ENCODE measurements at places on chromosomes 13 and 19.

GRCh38 chr13:53151336-53152056, 122.9 kb downstream of the OLFM4 start:
- peak; percentile 80 for DNase-seq

DNA sequence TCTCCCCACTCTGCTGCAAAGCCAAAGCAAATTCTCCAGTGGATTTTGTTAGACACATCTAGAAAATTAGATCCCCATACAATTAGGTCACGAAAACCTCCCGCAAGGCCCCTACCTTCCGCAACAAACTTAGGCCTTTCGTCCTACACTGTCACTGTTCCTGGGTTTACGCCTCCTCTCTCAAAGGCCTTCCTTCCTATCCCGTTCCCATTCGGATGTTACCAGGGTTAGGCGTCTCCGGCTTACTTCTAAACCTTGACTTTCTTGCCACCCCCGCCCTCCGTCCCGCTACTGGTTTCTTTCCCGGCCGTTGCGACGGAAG, 754 bp downstream of the RNF6 start:
- DNase-seq = no peak

- DNase-seq = no peak
Observed at GRCh38 chr19:46958532-46958931, 61.1 kb upstream of the NPAS1 start.

GRCh38 chr19:54677217-54677616, 14.4 kb downstream of the LILRB4 start:
- no peak for DNase-seq

GRCh38 chr13:105441051-105441750, 1094.3 kb downstream of the EFNB2 start:
- DNase-seq = no peak

GRCh38 chr19:39906283-39906682, 28.2 kb downstream of the FCGBP start:
- no peak for DNase-seq

DNA sequence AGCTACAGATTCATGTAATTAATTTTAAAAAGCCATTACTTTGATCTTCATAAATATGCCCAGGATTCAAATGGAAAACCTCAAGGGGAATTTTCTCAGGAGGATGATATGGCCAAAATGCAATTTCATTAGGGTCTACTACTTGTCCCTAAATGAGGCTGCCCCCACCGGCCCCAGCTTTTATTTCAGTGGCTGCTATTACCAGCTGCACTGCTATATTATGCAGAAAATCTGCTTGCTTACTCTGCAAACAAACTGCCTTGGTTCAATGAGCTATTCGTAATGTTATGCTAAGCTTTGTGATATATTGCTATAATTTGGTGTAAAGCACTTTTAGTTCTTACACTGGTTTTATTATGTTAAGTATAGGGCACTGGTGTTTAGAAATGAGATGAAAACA, 137.3 kb upstream of the TMTC4 start:
- DNase-seq = no peak

DNA sequence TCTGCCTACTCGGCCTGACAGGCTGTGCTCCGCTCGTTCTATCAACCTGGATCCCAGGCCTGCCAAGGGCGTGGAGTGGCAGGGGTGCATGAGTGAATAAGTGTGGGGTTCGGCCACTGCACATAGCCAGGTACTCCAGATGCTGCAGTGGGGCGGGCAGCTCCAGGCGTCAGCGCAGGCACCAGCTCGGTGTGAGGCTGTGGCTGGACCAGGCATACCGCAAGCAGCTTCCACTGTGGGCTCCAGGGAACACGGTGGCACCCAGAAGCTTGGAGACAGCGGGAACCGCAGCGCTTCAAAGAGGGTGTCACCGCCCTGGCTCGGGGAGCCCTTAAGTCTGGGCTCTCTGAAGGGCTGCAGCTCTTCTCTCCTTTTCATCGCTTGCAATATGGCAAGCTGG, 1630.2 kb downstream of the OLFM4 start:
- no peak for DNase-seq

DNA sequence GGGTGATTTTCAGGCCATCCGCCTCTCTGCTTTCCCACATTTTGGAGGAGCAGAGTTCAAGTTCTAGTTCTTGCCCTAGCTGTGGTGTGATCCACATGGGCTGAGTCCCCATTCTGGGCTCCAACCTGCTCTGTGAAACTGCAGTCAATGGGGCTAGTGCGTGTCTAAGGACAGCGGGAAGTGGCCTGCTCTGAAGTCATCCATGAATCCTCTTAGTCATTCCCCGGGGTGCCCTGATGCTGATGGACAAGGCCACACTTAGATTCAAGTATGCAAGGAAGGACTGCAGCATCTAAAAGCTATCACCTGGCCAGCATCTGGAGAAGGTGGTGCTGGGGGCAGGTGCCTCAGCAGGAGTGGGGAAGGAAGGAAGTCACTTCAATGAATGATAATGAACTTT, 94.6 kb downstream of the TSHZ3 start:
- no peak for DNase-seq

GRCh38 chr19:46748325-46749109, 2.3 kb upstream of the STRN4 start:
- peak; percentile 62 for DNase-seq

- no peak for DNase-seq
Observed at GRCh38 chr19:920051-920864, 3.1 kb downstream of the KISS1R start.

DNA sequence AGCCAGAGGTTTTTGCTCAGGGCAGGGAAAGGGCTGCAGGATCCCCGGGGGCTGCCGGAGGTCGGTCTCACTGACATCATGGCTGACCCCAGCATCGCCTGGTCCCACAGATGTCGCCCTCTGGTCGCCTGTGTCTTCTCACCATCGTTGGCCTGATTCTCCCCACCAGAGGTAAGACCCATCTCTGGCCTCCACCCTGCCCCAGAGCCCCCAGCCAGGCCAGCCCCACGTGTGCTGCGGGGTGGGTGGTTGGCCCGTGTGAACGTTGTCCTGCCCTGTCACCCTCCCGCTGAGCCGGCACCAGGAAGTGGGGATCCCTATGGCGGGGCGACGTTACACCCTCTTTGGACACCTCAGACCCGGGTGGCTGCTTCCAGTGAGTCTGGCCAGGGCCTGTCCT, 906 bp downstream of the FXYD5 start:
- DNase-seq = no peak

DNA sequence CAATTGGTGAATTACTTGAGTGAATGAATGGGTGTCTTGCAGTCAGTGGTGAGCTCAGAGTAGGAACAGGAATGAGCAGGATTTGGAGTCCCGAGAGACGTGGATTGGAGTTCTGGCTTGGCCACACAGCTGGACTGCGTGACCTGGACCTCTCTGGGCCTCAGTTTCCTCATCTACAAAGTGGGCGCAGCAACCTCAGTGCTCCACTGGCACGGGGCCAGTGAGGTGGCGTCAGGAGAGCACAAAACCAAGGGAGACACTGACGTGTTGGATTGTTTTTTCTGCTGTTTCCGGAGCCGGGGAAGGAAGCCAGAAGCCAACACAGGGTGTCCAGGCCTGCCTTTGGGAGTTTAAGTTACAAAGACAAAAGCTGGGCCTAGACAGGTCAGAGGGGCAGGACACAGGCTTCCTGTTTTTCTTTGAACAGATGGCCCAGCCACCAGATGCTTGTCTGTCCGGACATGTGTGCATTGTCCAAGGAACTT, 6.5 kb upstream of the DOCK6 start:
- DNase-seq = peak; percentile 21

DNA sequence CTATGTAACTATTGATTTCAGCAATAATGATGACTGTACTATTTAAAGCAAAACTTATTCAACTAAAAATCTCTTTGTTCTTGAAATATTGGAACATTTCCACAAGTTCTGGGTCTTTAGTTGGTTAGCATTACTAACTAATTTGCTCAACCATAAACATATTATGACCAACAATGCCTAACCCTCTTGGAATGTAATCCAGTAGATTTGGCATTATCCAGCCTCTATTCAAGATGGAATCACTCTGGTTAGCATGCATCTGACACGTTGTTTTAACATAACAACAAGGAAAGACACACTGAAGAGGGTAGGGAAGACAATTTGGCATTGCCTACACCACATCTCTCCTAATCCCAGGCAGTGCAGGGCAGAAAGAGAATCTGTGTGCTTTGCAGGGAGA, 941.3 kb upstream of the PCDH20 start:
- DNase-seq = no peak

DNA sequence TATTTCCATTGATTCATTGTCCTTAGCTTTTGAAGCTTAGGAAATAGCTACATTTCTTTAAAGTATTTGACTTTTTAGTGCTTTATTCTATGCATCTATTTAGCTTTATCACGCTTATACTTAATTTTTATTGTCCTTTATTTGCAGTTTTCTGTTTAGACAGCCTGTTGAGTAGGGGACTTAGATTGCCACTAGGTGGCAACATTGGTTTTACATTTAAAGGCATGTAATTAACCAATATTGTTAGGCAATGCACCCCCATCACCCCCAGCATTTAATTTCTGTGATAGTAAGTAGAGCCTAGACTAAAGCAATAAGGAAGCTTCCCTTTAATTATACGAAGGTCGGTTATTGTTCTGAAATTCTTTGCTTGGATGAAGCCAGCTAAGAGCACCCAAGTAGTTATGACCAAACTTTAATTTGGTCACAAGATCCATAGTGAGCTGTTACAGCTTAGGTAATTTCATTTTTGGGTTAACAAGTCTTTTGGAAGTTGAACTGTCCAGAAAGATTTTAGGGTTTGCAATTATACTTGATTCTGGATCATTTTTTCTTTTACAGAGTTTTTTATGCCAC, 36.5 kb downstream of the B3GLCT start:
- peak; percentile 34 for DNase-seq

- DNase-seq = peak; percentile 93
Observed at GRCh38 chr19:5903624-5904351, at the start of gene NDUFA11. Gene NDUFA11, minus strand, starts transcription at chr19:5903790. Its CDS starts 82 bp downstream, at chr19:5903708.

- DNase-seq = peak; percentile 45
Observed at GRCh38 chr13:23626700-23627099, 56.5 kb downstream of the TNFRSF19 start.

- DNase-seq = no peak
Observed at GRCh38 chr19:19211499-19212420, at the start of gene NCAN. Gene NCAN, plus strand, starts transcription at chr19:19211958. Its CDS starts 4,996 bp downstream, at chr19:19216954.

- no peak for DNase-seq
Observed at GRCh38 chr19:19285686-19286085, 12.6 kb upstream of the TM6SF2 start.

- no peak for DNase-seq
Observed at GRCh38 chr13:53090461-53090860, 61.8 kb downstream of the OLFM4 start.

- DNase-seq = no peak
Observed at GRCh38 chr13:25394402-25395060, 22.8 kb downstream of the ATP8A2 start.

DNA sequence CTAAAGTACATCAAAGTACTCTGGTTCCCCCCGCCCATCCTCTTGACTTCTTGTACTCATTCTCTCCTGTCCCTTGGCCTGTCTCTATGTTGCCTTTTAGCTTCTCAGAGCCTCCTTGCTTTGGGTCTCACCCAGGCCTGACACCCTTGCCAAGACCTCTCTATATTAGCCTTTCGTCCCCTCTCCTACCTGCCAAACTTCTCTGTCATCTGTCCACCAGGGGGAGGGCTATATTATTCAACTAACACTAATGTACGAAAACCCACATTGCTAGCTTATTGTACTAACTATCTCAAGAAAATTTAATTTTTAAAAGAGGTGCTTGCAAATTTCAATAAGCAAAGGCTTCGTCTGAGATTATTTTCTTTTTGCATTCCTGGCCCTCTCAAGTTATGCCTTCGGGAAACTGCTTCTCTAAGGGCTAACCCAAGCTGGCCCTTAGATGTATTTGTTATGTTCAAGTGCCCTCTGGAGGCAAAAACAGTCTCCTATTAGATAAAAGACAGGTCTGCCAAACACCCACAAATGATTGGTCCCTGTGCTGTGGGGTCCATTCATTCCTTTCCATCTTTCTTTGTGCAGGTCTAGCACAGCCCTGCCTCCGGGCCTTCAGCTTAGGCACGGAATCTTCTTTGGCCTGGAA, 6.3 kb upstream of the MRPS31 start:
- peak; percentile 55 for DNase-seq

- no peak for DNase-seq
Observed at GRCh38 chr19:53991224-53992113, at the start of gene CACNG6. Gene CACNG6, plus strand, starts transcription at chr19:53991637. Its CDS starts 1,241 bp downstream, at chr19:53992878.

DNA sequence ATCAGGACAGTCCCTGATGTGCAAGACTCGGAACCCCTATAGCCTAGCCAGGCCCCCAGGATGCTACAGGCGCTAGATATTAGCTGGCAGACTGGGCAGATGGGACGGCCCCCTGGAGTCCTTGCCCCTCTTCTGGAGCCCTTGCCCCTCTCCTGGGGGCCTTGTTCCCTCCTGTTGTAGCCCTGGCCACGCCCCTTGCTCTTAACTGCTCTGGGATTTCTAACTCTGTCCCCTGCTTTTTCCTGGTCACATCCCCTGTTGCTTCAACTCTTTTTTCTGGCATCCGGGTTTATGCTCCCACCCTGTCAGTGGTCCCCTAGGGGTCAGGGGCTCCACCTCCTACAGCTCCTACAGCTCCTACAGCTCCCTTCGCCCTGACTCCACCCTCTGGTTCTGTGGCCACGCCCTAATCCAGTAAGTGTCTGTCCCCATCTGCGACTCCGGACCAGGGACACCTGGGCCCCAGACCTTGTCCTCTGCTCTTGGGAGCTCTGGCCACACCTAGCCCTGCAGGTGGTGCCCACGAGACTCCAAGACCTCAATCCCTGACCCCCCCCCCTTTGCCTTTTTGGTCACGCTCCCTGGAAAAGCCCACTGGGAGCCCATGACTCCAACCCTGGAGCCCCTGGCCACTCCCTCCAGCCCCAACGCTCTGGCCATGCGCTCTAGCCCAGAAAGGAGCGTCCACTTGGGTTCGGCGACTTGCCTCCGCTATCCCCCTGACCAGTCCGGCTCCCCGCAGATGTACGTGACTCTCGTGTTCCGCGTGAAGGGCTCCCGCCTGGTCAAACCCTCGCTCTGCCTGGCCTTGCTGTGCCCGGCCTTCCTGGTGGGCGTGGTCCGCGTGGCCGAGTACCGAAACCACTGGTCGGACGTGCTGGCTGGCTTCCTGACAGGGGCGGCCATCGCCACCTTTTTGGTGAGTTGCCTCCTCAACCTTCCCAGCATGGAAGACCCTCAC, 6.8 kb downstream of the PLPPR2 start:
- DNase-seq = no peak

- no peak for DNase-seq
Observed at GRCh38 chr13:80508031-80508430, 167.1 kb upstream of the SPRY2 start.

GRCh38 chr19:15551293-15552004, 43.1 kb downstream of the CYP4F22 start:
- DNase-seq = no peak

All from Ammon's horn (tissue), 1 donor.